ENCODE measurements at places on chromosomes 1 and 21.
A peak's percentile ranks its signal among the peaks of the same experiment; 100 is the strongest.

GRCh38 chr21:38848187-38848609 is 42.5 kb downstream of the ETS2 start:
- no peak for DNase-seq
- peaks cover 3% of the 10 kb centered on the region for H3K4me1 ChIP-seq
- no peaks in the 10 kb centered on the region for H3K27me3 ChIP-seq
- no peak overlapping the region for H3K4me3 ChIP-seq

DNA sequence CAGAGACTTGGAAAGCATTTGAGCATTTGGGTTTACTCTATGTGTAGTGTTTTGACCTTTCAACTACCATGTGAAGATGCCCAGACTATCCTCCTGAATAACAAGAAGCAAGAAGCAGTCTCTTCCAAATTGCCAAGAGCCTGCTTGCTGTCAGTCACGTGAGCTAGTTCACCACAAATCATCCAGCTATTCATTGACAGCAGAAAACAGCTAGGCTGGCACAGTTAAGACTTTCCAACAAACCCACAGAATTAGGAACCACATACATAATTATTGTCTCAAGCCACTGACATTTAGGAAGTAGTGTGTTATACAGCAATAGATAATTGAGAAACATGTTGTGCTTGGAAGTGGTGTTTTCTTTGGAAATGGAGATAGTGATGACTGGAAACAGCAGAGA is 1652.0 kb downstream of the NCAM2 start:
- no peak overlapping the region for H3K4me3 ChIP-seq
- no peak for DNase-seq
- H3K36me3 ChIP-seq, result no peaks in the 10 kb centered on the region
- no peaks in the 10 kb centered on the region for H3K4me1 ChIP-seq
- H3K27me3 ChIP-seq, result no peaks in the 10 kb centered on the region
- no peak overlapping the region for H3K27ac ChIP-seq

GRCh38 chr1:61081686-61082310 is 563 bp upstream of the NFIA start:
- peak; percentile 38 for DNase-seq
- H3K27me3 ChIP-seq, result no peaks in the 10 kb centered on the region
- H3K27ac ChIP-seq, result no peak overlapping the region
- no peaks in the 10 kb centered on the region for H3K36me3 ChIP-seq

DNA sequence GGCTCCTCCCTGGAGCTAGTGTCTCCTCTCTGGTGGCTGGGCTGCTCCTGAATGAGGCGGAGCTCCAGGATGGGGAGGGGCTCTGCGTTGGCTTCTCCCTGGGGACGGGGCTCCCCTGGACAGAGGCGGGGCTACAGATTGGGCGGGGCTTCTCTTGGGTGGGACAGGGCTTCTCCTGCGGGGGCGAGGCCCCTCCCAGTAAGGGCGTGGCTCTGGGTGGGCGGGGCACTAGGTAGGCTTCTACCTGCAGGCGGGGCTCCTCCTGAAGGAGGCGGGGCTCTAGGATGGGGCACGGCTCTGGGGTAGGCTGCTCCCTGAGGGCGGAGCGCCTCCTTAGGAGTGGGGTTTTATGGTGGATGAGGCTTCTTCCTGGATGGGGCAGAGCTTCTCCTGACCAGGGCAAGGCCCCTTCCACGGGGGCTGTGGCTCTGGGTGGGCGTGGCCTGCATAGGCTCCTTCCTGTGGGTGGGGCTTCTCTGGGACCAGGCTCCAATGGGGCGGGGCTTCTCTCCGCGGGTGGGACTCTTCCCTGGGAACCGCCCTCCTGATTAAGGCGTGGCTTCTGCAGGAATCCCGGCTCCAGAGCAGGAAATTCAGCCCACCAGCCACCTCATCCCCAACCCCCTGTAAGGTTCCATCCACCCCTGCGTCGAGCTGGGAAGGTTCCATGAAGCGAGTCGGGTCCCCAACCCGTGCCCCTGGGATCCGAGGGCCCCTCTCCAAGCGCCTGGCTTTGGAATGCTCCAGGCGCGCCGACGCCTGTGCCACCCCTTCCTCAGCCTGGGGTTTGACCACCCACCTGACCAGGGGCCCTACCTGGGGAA is 22.7 kb upstream of the ARF1 start:
- H3K27me3 ChIP-seq, result peaks cover 38% of the 10 kb centered on the region
- no peak overlapping the region for H3K4me3 ChIP-seq
- H3K36me3 ChIP-seq, result no peaks in the 10 kb centered on the region

GRCh38 chr1:109391626-109392025 is 6.1 kb downstream of the SORT1 start:
- no peak overlapping the region for H3K4me3 ChIP-seq
- H3K4me1 ChIP-seq, result peaks cover 24% of the 10 kb centered on the region
- peak overlapping the region; percentile 63 for H3K27ac ChIP-seq
- no peak for DNase-seq
- H3K36me3 ChIP-seq, result no peaks in the 10 kb centered on the region

- H3K27me3 ChIP-seq, result no peaks in the 10 kb centered on the region
- no peak for DNase-seq
- no peaks in the 10 kb centered on the region for H3K36me3 ChIP-seq
- H3K4me3 ChIP-seq, result no peak overlapping the region
Measured at GRCh38 chr1:14735841-14736240, 137.4 kb downstream of the KAZN start.
